8988T (cell line): ENCODE measurements at places on chromosomes 2 and 18.

- DNase-seq: no peak
Measured at GRCh38 chr2:24652265-24653182, 140.7 kb downstream of the PTRHD1 start.

DNA sequence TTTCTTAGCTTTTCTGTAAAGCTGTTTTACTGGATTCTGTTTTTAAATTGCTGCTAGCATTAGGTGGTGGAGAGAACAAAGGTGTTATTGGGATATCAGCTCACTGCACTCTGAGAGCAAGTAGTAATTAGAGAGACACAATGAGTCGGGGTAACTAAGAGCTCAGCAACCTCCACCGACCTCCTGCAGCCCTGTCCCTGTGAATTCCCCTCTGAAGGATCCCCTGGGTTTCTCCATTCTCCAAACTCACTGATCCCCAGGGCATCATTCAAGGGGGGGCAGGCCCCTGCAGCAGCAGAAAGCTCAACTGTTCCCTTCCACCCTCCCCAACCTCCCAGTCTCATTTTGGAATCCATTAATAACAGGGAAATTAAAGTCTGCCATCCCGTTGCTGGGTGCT lies 73.0 kb downstream of the MTCL1 start:
- DNase-seq: no peak

DNA sequence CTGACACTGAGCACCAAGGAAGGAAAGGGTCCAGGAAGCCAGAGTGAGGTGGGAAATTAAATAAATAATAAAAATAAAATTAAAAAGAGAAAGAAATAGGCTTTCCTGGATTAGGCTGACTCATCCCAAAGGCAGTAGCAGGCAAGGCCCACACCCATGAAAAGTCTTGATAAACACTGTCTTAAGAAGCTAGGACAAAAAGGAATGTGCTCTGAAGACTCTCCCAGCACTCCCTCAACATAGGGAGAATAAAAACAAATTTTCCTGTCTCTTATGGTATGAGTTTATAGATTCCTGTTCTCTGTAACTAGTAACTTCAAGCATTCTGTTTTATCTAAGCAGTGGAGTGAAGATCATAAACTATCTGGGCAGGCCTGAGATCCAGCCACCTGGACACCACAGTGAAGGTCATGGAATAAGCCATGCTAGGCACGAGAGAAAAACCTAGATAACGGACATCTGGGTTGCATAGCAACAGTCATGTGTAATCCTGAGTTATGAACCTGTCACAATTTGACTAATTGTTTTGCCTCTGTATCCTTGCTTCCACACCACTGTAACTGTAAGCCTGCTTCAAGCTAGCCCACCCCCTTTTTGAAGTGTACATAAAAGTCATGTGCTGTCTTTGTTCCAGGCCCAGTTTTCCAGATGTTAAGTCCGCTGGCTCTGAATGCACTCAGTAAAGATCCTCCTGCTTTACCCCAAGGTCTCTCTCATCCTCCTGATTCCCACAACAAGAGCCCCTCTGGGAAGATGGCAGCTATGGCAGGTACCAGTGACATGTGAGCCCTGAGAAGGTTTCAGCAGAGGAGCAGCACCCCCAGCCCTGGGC lies 107.8 kb downstream of the NDUFA10 start:
- DNase-seq: no peak

GRCh38 chr2:172081221-172082022 lies 3.9 kb upstream of the DLX1 start:
- peak; percentile 8 for DNase-seq

- DNase-seq: no peak
Measured at GRCh38 chr2:173972636-173973035, 7.5 kb upstream of the SP3 start.

- DNase-seq: no peak
Measured at GRCh38 chr2:95276888-95277245, 2.6 kb downstream of the PROM2 start.

DNA sequence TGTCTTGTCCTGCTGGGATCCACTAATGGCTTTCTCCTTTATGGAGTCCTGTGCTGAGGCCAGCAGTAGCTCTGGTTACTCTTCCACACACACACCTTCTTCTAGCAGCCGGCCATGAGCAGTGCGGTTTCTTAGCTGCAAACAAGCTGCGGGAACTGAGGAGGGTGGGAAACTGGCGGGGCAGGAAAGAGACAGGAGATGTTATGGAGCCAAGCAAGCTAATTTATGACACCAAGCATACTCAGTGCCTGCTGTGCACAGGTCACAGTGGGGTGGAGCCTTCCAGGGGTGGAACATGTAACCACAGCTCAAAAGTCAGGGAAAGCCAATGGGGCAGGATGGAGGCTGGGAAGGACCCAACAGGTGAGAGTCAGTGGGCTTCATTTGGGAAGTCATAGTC lies 180.8 kb downstream of the FAM210A start:
- no peak for DNase-seq

DNA sequence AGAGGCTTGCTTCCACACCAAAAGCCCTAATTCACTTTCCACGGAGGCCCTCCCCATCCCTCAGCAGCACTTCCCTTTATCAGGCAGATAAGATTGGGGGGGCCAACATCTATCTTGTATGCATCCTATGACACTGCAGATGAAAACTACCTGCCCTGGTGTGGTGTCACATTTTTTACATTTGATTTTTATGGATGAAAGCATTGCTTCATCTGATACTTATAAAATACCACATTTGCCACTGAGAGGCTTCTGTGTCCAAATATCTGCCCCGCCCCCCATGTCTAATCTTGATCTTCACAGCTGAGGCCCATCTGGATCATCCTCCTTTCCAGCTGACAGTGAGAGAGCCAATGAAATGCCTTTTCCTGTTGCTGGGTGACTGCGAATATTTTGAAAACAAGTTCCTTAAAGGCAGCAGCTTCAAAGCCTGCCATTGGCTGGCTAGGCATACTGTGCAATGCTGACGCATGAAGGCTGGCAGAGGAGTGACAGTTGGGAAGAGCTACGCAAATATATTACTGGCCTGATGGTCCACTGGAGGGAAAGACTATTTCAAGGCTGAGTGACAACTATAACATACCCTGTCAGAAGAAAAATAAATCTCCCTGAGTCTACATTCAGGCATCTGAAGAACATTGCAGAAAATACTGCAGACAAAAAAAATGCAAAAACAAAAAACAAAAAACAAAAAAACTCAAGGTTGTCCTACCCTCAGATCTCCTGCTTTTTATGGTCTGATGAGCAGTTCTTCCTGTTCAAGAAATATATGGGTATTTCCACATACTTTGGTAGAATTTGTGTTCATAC lies 318.7 kb downstream of the PDE11A start:
- no peak for DNase-seq

GRCh38 chr18:46866523-46866922 lies 50.8 kb downstream of the PIAS2 start:
- no peak for DNase-seq

DNA sequence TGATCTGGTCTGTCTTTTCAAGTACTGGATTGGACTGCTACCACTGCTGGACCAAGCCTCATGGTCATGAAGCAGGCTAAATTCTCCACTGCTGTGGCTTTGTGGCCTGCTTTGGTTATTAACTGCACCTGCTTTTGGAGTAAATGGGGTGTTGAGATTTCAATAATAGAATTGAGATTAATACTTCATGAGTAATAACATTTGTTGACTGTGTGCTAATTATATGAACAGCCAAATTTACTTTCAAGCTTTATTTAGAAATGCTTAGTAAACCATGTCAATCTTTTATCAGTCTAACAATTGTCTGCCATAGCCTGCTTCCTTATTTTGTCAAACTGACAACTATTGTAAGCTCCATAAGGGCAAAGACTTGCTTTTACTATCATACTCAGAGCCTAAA lies 27.4 kb upstream of the MTIF2 start:
- no peak for DNase-seq

DNA sequence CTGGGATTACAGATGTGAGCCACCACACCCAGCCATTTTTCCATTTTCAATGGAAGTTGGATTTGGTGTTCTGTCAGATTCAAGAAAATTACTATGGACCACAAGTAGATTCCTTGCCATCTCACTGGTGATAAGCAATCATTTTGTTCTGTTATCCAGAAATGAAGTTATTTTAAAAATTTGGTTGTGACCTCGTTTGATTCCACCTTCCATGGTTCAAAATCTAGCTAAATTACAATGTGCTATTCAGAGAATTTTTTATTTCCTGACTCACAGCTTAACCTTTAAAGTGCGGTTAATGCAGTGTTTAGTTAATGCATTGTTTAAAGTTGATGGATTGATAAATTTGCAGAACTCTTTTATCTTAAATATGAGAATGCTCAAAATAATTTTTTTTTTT lies 243.2 kb upstream of the BOD1L2 start:
- DNase-seq: no peak

DNA sequence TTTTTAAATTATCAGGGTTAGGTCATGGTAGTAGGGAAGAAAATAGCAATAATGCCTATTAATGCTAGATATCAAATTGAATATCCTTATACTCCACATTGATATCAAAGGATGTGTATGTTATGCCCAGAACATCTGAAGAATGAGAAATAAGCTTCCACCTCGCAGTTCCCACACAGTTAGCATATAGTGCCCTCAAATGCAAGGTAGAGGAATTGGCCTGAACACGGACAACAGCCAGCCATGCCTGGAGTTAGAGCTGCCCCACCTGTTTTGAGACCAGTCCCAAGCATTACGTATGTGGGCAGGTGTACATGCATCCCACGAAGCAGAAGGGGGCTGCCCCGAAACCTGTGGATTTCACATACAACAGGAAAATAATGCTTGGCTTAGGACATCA lies 79.6 kb downstream of the SUMO1 start:
- DNase-seq: no peak

- DNase-seq: no peak
Measured at GRCh38 chr18:43866696-43867095, 589.4 kb upstream of the SYT4 start.

DNA sequence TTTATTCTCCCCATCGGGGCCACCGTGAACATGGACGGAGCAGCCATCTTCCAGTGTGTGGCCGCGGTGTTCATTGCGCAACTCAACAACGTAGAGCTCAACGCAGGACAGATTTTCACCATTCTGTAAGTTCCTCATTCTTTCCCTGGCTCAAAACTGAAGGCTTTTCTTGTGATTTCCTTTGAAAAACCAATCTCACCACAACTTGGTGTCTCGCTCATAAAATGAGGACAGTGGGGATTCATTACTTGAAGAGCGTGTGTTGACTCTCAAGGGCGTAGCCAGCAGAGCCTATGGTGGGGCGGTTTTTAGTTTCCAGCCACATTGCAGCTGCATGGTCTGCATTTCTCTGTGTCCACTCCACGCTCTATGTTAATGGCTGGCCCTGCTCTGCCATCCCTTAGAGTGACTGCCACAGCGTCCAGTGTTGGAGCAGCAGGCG lies 29.0 kb downstream of the SLC1A4 start:
- DNase-seq: no peak

GRCh38 chr18:8011906-8012305 lies 444.8 kb downstream of the PTPRM start:
- DNase-seq: no peak

GRCh38 chr18:27500531-27500930 lies 315.4 kb upstream of the CHST9 start:
- no peak for DNase-seq

GRCh38 chr2:189751080-189751658 lies 11.4 kb downstream of the OSGEPL1 start:
- DNase-seq: peak; percentile 18

DNA sequence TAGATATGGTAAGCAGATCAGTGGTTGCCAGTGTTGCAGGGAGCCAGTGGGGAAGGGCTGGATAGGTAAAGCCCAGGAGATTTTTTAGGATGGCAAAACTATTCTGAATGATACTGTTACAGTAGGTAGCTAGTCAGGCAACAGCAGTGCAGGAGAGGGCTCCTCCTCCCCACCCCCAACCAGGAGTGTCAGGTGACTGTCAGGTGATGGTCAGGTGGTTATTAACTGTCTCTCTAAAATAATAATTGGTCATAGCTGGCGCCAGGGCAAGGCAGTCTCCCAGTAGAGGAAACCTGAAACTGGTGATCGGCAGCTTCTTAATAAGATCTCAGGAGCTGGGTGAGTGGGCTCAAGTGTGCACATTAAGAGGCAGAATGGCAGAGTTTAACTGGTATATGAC lies 201.6 kb upstream of the PARD3B start:
- DNase-seq: no peak

GRCh38 chr2:62343636-62344337 lies 147.9 kb downstream of the B3GNT2 start:
- DNase-seq: no peak

DNA sequence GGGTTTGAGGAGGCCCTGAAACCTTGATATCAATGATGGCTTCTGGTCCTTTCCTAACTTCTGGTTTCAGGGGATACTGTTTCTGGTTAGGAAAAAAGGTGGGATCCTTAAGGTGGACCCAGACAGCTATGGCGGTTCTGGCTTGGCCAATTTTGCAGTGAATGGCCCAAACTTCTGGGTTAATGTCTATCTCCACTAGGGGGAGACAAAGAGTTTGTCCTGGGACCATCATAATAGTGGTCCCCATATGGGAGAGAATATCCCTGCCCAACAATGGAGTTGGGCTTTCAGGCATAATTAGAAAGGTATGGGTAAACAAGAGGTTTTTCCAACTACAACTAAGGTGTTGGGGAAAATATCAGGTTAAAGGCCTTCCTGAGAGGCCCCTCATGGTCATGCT lies 273.5 kb downstream of the CALCRL start:
- no peak for DNase-seq

DNA sequence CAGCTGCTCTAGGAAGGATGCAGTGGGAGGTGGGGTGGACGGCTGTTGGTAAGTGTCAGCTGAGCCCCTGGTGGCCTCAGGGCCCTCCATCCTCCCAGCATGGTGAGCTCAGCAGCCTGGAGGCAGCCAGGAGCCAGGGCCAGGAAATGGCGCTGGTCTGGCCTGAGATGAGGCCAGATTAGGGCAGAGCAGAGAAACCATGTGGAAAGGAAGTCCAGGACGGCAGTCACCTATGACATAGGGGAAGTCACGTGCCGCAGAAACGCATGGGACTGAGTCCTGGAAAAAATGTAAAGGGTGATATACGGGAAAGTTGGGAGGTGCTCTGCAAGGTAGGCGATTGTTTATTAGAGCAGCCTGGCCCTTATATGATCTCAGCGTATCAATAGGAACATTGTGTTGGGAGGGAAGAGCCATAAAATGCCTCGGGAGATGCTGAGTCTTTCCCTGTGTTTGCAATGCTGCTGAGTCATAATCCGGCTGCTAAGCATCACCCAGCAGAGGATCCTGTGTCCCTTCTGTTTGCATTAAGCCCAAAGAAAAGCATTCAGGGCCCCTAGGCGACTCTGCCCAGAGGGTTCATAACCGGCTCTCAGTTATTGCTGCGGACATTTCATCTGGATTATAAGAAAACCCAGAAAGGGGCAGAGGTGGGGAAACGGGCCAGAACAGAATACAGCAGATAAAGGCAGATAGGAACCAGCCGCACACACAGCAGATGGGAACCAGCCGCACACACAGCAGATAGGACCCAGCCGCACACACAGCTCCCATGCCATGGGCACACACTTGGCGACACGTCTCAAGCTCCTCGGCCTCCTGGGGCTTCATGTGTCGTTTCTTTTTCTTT lies 30.3 kb upstream of the B3GNT7 start:
- DNase-seq: no peak

- no peak for DNase-seq
Measured at GRCh38 chr2:33511141-33511540, 34.7 kb downstream of the RASGRP3 start.
